ENCODE measurements at places on chromosomes 4 and X.

DNA sequence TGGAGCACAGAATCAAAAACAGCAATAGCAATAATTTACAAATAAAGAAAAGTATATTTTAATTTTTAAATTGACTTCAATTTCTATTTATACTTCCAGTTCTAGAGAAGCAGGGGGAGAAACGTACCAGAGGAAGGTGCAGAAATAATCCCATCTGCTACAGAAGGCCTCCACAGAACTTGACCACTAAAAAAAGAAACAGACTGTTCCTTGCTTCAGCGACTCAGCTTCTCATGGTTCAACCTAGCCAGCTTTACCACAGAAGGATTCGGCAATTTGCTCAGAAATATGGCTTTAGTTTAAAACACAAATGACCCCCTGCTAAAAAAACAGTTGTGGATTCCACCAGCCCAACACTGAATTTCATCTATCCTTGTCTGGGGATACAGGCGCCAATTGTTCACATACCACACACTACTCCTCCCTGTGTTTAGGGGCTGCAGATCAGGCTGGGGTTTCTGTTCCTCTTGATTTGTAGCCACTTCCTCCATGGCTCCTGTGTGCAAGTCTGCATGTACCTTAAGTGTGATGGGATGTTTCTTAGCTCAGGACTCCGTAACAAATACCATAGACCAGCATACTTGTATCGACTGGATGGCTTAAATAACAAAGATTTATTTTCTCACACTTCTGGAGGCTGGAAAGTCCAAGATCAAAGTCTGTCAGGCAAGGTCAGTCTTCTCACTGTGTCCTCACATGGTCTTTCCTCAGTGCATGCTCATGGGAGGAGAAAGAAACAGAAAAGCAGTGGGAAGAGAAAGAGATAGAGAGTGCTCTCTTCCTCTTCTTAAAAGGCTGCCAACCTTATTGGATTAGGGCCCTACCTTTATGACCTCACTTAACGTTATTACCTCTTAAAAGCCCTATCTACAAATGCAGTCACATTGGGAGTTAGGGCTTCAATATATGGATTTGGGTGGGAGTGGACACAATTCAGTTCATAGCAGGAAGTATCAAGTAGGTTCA, 79.1 kb downstream of the AMOT start:
- no peak for DNase-seq

GRCh38 chr4:118972167-118972566, 83.5 kb downstream of the SYNPO2 start:
- DNase-seq: no peak

DNA sequence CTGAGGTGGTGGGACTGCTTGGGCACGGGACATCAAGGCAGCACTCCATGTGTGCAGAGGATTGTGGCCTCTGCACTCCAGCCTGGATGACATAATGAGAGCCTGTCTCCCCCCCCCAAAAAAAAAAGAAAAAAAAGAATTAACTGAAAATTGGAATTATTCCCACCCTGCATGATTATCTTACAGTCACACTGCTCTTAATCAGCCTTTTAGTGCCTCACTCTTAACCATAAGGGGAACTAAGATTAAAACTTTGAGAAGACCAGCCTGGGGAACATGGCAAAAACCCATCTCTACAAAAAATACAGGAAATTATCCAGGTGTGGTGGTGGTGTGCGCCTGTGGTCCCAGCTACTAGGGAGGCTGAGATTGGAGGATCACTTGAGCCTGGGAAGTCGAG, 94.6 kb downstream of the UBE2K start:
- DNase-seq: no peak

GRCh38 chrX:15160558-15161095, 109.3 kb downstream of the ASB9 start:
- no peak for DNase-seq

DNA sequence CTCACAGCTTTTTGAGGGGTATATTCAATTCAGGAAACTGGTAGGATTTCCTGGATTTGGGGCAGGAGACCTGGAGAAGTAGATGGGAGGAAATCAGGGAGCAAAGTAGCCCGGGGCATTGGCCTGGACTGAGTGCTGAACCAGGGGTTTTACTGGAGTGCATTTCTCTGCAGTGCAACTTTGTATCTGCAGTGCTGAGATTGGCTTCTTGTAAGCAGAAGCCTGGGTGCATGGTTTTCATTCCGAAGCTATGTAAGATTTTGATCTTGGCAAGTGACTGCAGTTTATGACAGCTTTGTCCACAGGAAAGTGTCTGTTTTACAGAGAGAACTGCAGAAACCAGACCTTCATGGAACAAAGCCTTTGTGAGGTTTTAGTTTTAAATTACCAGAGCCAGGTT, 158.3 kb downstream of the SPCS3 start:
- DNase-seq: no peak

DNA sequence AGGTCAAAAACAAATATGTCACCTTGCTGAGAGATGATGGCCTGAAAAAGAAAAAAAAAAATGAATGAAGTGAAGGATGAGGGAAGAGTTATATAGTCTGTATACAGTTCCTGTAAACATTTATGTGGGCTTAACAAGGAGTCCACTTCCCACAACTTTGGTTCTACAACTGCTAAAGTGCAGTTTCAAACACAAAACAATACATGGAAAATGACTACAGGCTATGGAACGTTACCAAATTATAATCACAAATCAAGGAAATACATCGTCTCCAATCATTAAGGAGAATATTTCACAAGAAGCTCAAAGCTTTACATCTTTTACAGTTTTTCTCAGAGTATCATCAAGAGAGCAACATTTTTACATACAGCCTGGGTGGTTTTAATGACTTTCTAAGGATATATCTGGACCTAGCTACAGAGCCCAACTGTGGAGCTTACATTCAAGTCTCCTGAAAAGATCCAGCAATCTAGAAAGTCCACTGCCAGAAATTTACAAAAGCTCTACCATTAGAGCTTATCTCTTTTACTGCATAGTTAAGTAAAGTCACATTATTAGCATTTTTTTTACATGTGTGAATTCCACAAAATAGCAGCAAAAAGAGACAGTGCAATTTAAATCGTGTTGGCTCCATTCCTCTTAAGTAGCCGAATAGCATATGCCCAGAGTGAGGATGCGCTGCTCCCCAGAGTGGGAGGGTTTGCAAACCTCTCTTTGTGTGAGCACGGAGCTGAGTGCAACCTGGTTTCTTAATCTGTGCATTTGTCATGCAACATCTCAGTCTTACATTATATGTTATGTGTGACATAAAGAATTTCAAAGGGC, 128.3 kb downstream of the MANBA start:
- DNase-seq: no peak

DNA sequence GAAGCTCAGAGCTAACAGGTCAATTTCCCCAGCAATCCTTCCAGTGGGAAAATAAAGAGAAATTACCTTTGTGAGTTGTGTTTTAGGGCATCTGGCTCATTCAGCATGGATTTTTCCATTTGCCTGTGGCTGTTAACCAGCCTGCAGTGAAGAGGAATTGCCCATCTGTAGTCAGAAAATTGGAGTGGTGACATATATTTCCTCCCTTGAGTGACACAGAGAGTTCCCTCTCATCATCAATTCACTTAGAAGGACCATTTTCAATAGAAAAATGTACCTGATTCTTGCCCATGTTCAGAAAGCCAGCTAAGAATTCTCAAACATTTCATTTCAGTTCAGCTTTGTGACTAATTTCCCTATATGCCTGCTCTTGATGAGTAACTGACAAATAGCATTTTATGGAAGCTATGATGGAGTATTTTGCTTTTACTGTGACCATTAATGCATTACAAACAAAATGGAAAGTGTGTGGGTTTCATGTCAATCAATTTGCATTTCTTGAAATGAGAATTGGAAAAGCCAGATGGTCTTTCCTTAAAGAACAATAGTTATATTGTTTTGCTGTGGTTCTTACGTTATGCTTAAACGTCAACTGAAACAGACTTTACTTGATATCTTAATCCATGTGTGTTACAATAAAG, 155.8 kb downstream of the NWD2 start:
- no peak for DNase-seq

DNA sequence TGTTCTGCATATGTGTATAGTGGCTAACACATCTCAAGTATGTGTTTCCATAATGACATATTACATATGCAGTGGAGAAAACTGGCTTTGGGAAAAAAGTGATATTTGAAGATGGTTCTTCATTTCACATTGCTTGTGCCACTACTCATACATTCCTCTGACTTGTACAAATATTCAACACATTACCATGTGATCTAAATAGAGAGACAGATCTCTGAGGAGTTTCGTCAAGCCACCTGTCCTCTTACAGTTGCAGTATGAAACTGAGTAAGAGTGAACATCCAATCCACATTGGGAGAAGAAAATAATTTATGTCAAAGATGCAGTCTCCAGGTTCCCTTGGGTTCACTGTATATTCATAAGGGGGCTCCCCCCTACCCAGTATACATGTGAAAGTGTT, 123.9 kb downstream of the KDR start:
- no peak for DNase-seq

- DNase-seq: no peak
Observed at GRCh38 chr4:20805716-20806115, 105.5 kb downstream of the PACRGL start.

GRCh38 chrX:10990976-10991375, 120.2 kb upstream of the HCCS start:
- DNase-seq: no peak

GRCh38 chrX:41236629-41237028, 97.3 kb upstream of the DDX3X start:
- no peak for DNase-seq

- no peak for DNase-seq
Observed at GRCh38 chrX:11016728-11017127, 94.4 kb upstream of the HCCS start.

- DNase-seq: peak; percentile 8
Observed at GRCh38 chr4:81452452-81453006, 19.2 kb downstream of the RASGEF1B start.

GRCh38 chrX:108022491-108023089, 22.3 kb upstream of the VSIG1 start:
- no peak for DNase-seq

DNA sequence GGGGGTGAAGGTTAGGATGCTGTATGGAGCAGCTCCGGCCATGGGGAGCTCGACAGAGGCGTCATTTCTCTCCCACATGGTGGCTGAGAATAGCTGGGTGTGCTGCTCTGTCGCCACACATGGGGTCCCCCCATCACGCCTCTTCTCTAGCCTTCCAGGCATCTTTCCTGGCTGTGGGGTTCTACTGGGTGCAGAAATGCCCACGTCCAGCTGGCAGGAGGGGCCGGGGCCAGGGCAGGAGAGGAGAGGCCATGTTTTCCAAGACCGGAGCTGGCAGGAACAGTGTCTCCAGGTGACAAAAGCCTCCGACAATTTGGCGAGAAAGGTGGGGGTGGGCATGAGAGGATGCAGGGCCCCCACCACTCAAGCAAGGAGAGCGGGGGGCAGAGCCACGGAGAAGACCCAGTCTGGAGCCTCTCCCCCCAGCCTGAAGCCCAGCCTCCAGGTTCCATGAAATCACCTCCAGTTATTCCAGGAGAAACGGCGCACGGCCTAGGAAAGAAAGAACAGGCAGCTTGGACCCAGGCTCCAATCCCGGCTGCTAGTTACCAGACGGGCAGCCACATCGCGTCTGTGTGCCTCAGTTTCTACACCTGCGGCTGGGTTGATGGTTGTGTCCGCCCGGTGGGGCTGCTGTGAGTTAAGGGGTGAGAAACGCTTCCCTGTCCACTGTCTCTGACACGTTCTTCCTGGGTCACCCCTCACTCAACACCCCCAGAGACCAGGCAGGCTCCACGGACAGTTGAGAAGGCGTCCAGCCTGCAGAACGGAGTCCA, 27.4 kb upstream of the SPON2 start:
- no peak for DNase-seq

DNA sequence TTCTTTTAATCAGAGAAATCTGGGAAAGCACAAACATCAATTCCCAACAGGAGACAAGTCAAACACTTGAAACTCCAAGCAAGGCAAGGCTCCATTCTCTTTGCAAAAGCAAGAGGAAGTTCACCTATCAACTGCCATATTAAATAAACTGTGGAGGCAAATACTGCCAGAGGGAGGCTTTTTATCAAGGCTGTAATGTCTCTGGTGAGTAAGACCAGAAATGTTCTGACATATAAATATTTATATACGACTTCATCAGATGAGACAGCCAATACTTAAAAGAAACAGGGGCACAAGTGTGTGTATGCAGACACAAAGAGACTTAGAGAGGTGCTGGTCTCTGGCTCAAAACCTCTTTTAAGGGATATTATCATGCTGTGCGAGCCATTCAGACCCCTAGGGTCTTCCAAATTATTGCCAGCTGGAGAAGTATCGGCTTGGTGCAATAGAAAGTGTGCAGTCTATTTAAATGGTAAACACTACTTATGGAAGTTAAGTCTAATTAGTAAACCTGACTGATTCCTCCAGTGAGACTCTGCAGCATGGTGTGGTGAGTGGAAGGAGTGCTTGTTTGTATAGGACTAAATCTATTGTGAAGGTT, 24.4 kb downstream of the DCX start:
- DNase-seq: peak; percentile 93

DNA sequence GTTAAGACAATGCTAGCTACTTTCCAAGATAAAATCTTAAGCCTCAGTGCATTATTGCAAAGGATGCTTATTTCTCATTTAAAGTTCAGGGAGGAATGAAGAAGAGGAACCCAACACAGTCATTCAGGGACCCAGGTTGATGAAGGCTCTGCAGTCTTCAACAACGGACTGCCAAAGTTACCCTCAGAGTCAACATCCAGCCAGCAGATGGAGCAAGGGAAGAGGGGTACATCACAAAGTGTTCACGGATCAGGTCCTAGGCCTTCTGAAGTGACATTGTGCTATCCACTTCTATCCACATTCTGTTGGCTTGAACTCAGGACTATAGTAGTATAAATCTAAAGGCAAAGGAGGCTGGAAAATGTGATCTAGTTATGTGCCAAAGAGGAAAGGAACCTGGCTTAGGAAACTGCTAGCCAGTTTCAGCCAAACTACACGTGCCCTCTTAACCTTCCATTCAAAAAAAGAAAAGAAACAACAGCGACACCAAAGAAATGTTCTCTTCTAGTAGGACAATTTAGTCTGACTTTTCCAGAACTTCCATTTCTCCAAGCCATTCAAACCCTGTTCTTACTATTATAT, 28.8 kb downstream of the NKX6-1 start:
- DNase-seq: no peak

- DNase-seq: no peak
Observed at GRCh38 chr4:20570981-20571715, 129.1 kb upstream of the PACRGL start.

- no peak for DNase-seq
Observed at GRCh38 chrX:69178592-69178991, 13.3 kb upstream of the PJA1 start.

DNA sequence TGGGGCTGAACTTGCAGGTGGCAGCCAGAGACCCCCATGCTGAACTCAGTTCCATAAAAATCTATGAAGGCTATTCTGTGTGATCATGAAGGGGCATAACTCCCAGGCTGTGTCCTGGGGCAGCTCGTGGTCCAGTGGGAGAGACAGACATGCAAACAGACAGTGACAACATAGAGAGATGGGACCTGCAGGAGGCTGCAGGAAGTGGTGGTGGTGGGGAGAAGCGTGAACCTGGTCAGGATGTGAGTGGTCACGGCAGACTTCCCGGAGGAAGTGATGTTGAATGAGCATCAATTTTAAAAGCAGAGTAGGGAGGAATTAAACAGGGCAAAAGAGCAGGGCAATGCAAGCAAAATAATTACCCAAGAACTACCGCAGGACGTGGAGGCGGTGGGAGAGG, 23.2 kb upstream of the SORCS2 start:
- no peak for DNase-seq

- DNase-seq: no peak
Observed at GRCh38 chrX:1468250-1468772, 15.6 kb upstream of the ASMTL start.

- no peak for DNase-seq
Observed at GRCh38 chr4:123802082-123802645, 405.6 kb downstream of the SPRY1 start.

Measured in NCI-H2081 treated with DMSO at 0.1 percent for 48 hours (cell line).